Hematopoietic multipotent progenitor cell treated with erythropoietin and hydrocortisone succinate and interleukin-3 and kit ligand, for 15 days (in vitro differentiated cells): ENCODE measurements at places on chromosomes 5 and 9.

GRCh38 chr5:154923441-154924430 lies 14.3 kb downstream of the GEMIN5 start:
- no peak for DNase-seq

DNA sequence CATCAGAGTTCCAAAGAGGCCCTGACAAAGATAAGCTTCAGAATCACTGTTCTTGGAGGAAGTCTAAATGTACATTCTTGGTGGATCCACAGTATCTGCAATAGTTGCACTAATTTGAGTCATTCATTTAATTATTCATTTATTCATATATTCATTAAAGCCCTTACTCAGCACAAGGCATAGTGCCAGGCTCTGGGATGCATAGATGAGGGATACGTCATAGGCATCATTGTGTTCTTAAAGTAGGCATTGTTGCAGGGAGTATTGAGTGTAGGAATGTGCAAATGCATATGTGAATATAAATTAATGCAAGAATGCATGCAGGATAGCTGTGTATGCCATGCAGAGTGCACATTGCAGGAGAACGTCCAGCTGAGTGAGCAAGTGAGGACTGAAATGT lies 100.7 kb downstream of the DRD1 start:
- no peak for DNase-seq

- no peak for DNase-seq
Measured at GRCh38 chr9:11893331-11893730, 799.9 kb upstream of the TYRP1 start.

DNA sequence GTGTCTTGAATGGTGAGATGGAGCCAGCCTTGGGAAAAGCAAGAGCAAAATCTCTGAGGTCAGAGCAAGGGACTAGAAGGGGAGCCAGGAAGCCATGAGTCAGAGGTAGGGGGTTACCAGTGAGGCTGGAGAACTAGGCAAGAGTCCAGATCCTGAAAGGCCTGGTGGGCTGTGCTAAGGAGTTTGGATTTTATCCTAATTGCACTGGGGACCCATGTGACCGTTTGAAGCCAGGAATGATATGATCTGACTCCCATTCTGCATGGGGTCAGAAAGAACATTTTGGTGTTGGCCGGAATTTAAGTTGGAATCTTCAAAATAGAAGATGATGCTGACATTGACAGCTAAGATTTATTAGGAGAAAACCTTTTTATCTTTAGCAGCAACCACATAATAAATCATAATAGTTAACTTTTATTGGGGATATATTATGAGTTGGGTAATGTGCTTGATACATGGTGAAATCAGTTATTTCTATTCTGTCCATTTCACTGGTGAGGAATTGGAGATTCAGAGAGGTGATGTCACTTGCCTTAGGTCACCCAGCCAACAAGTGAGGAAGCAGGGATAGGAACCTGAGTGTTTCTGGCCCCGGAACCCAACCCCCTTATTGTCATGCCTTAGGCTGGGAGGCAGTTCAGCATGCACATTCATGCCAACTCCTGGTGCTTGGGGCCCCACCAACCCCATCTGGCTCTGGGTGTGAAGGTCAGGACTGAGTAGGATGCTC lies 61.5 kb upstream of the RARS1 start:
- DNase-seq = no peak

DNA sequence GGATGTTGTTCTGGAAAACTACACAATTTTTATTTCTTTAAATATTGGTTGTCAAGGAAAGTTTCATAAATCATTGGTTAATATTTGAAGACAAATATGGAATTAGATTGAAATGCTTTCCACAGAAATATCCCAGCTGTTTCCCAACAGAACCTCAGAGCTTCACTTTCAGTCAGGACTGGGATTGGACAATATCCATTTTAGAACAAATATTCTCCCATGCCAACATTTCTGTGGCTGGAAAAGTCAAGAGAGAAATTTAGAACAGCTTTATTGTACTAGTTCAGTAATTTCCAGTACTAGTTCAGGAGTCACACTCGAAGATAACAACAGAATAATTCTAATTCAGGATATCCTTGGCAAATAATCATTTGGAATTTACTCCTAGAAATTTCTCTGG lies 116.1 kb upstream of the TUT7 start:
- DNase-seq = no peak

DNA sequence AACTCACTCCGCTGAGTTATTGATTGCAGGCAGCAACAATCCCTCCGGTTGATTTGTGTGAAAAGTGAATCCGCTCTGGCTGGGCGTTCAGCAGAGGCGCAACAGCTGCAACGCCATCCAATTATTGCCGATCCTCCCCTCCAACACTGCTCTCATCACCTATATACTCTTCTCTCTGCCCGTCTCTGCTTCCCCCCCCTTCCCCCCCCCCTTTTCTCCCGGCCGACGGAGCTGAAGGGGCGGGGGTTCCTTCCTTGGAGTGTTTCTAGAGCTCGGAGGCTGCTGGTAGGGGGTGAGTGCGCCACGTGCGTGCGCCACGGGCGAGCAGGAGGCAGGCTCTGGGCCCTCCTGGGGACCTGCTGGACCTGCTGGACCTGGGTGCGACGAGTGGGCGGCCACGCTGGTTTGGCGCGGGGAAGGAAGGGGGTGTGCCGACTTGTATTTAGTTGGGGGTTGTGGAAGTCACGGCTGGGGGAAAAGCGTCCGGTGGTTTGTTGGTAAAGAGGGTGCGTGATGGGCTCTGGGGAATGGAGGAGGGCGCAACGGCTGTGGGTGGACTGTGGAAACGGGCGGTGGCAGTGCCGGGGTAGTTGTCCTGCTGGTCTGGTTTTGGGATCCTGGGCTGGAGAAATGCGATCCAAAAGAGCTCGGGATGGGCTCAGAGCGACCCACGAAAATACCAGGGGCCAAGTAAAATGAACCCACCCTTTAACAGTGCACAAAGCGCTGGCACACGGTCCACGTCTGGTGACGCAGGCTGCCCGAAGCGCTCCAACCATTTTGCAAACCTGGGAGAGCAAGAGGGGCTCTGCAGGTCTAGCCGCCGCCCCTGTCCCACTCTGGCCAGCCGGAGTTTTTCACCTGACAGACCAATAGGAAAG lies 6.4 kb upstream of the MEF2C start:
- DNase-seq = no peak

DNA sequence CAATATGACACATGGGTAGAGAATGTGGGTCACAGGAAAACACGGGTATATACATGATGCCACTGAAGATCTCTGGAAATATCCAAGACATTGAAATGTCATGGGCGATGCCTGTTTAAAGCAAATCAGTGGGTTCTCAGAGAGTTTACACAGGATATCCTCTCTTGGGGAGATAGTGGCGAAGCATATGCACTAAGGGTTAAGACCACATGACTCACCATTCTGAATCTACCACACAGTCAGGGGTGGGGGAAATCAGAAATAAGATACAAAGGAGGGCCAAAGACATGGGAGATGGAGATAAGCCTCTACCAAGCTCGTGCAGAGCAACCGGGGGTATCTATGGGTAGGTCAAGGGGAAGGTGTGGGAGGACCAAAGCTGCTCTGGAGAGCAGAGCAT lies 58.8 kb downstream of the SH3PXD2B start:
- DNase-seq = no peak

- peak; percentile 74 for DNase-seq
Measured at GRCh38 chr9:21812946-21813568, 10.6 kb downstream of the MTAP start.

GRCh38 chr5:38603691-38604090 lies 47.2 kb upstream of the LIFR start:
- DNase-seq = no peak

GRCh38 chr5:173324115-173325001 lies 3.9 kb downstream of the STC2 start:
- peak; percentile 51 for DNase-seq

DNA sequence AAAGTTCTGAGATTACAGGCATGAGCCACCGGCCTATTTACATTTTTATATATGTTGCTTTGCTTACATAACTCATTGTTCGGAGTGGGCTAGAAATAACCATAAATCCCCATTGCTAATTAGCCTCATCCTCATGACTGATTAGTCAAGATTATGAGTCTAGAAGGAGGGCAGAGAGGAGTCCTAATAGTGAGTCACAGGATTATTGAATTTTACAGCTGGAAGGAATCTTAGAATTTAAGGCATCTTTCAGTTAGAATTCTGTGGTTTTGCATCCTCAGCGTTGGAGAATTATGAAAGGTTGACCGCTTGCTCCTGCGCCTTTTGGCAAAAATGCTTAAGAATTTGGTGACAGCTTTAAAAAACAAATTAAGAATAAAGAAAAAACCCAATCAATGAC lies 2.6 kb upstream of the PBX3 start:
- DNase-seq = no peak

- no peak for DNase-seq
Measured at GRCh38 chr9:114929201-114929600, 1.2 kb downstream of the TNFSF8 start.

- no peak for DNase-seq
Measured at GRCh38 chr5:1108865-1109174, 3.0 kb downstream of the SLC12A7 start.
